ENCODE measurements at places on chromosomes 13 and 19.

DNA sequence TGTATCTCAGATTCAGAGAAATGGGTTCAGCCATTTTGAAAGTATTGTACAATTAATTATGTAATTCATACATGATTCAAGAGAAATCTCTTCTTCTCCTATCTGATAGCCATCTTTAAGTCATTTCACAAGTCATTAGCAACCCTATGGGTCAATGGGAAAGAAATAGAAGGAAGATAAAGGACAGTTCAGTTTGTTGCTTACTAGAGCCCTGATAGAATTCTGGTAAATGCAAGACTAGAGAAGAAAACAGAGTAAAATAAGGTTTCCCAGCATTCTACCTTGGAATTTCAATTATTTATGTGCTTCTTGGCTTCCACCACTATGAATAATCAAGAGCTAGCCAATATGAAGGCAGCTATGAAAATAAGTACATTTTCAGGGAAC lies 117.7 kb downstream of the LHFPL6 start:
- DNase-seq, result no peak

- no peak for DNase-seq
Observed at GRCh38 chr13:38602266-38602665, 84.6 kb upstream of the FREM2 start.

GRCh38 chr19:40688309-40688708 lies 2.1 kb downstream of the NUMBL start:
- DNase-seq, result no peak

DNA sequence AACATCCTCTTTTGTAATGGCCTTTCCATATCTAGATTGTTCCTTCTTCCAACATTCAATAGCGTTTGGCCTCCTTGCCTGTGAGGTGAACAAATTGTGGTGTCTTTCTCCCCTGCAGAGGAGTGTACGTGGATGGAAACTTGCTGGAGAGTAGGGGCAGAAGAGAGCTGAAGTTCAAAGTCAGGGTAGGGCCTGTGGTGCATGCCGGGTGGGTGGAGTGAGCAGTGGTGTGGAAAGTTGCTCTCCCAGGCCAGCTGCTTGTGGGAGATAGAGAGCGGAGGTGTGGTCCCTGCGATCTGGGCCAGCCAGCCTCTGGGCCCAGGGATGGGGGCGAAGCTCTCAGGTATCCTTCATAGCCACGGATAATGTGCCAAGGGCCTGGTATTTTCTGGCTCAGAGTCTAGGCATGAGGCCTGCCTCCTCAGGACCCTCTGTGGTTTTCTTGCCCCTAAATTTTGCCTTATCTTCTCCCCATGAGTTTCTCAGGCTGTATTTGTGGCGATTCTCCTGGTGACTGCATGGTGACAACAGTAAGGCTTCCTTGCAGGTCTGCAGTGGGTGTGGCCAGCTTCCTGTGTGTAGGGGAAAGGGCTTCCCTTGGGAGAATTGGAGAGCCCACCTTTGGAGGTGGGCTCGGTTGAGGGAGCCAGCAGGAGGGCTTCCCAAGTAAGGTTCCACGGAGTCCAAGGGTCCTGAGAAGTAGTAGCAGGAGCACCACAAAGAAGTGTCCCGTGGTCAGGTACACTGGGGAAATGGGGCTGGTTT lies 6.7 kb downstream of the RGCC start:
- DNase-seq, result no peak

- no peak for DNase-seq
Observed at GRCh38 chr13:91902291-91902690, 503.9 kb downstream of the GPC5 start.

DNA sequence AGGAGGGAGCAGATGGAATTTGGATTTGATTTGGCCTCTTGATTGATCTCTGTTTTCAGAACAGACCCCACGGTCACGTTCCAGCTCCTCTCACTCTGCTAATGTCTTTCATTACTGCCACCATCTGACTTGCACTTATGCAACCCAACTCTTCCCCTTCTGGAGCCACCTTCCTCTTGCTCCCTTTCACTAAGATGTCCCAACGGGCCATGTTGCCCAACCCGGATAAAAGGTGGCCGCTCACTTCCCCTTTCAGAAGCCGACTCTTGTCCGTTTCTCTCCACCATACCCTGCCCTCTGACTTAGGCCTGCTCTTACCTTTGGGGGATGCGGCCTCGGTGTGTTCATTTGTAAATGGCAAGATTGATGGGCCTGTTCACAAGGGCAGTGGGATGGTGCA lies 27.4 kb upstream of the CYP4F8 start:
- DNase-seq, result no peak

DNA sequence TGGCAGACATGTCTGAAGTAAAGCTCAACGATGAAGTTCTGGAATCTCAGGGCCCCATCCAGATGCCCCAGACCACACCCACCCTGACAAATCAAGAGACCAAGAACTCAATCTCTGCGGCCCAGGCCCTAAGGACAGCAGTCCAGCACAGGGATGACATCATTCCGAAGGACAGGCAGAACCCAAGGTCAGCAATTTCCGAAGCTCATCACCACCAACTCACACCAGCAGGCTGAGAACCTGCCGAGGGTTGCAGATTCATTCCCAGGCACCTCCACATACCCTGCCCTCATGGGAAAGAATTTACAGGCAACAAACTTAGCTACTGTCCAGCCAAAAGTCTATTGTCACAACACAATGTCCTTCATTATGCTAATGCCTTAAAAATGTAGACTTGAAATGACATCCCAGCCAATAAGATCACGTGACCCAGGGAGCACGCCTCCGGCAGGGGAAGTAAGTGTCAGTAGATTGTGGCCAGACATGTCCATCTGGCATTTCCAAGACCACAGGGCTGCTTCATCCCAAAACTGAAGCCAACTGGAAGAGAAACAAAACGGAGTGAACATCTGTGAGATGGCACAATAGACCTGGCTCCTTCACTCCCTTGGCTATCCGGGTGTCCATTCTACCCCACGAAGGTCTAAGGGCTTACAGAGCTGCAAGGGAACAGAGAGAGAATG lies 98.8 kb downstream of the CRYL1 start:
- no peak for DNase-seq

GRCh38 chr19:17681505-17682125 lies 6.5 kb downstream of the UNC13A start:
- DNase-seq, result peak; percentile 82

- DNase-seq, result peak; percentile 35
Observed at GRCh38 chr13:109628251-109628699, 158.1 kb downstream of the IRS2 start.

GRCh38 chr19:5563008-5563431 lies 4.7 kb downstream of the TINCR start:
- no peak for DNase-seq

GRCh38 chr19:18742324-18742723 lies 48.8 kb downstream of the COMP start:
- DNase-seq, result no peak

DNA sequence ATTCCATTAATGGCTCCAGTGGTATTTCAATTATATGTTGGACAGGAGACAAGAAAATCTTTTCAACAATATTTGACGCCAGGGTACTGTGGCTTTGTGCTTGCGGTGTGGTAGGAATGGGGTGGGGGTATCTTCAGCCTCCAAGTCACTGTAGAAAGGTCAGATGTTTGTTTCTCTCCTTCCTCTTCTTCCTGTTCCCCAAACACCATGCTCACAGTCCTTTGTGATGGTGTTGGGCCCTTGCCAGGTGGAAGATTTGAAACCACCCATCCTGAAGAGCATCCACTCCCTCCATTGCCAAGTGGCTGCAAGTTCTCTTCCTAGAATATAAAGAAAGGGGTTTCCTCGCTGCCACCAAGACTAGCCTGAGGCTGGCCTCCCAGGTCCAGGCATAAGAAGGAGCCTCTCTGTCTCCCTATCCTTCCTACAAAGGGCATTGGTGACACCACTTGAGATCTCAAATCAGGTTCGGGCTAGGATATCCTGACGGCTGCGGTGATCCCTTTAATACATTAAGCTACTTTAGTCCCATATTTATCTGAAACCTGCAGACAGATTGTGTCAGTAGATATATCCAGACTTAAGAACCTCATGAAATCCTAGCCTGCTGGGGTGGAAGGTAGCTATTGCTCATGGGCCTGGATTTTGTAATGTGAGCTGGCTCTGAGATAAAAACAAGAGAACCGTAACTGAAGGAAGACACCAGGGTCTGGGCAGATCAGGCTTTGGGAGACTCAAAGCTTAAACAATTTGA lies 64.3 kb upstream of the SIAH3 start:
- no peak for DNase-seq

DNA sequence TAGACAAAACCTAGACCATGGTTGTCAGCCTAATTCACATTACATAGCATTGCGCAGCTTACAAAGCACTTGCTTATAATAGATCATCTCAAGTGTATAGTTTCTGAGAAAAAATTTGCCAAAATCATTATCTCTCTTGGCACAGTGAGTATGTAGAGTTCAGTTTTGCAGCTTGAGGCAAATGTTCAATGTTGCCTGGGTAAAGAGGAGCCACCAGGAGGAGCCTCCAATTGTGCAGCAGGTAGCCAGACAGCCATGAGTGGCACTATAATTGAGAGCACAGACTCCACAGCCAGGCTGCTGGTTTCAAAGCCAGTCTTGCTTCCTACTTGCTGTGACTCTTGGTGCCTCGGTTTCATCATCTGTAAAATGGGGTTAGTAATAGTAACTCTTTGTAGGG lies 24.0 kb upstream of the OLFM4 start:
- DNase-seq, result no peak

DNA sequence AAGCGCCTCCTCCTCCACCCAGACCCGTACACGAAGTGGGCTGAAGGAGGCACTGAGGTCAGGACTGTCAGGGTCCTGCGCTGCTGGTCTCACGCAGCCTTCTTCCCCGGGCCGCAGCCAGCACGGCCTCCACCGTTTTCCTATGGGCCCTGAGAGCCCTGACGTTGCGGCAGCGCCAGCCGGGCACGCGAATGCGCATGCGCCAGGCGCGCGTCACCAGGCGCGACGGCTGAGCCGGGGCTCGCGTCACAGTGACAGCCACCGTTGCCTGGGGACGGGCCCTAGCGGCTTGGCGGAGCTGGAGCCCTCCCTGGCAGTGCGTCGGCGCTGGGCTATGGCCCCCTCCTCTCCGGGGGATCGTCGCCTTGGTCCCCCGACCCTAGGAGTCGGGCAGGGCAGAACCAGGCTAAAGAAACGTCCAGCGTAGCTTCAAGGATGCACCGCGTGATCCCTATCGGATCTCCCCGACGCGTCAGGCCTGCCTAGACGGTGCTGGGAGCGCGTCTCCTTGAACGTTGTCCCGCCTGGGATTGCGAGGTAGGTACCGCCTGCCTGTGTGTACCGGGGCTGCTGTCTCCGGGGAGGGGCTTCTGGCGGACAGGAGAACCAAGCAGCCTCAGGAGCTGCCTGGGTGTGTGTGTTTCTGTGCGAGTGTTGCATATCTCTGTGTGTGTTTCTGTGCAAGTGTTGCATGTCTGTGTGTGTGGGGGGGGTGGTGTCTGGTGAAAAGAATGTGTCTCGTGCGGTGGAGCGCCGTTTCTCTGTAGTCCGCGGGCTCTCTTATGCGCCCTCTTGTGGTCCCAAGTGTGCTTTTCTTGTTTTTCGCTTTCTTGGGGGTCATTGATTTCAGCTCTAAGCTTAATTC lies 43.2 kb downstream of the ZNF571 start:
- DNase-seq, result no peak

- DNase-seq, result no peak
Observed at GRCh38 chr19:35641515-35642151, at the start of gene ETV2. Gene ETV2, plus strand, starts transcription at chr19:35641745. Its CDS starts 716 bp downstream, at chr19:35642461.

DNA sequence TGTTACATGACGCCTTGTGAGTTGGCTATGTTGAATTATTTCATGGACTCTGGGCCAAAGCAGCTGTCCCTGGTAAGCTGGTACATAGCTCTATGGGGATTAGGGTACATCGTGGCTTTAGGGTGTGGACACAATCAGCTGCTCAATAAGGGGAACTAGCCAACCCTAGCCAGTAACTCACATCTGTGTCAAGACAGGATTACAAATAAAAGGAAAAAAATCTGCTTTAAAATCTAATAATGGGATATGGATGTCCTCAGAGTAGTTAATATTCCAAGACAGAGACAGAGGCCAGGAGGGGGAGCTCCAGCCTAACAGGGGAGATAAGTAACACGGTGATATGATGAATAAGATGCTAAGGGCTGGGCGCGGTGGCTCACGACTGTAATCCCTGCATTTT lies 21.1 kb upstream of the ZNF766 start:
- DNase-seq, result peak; percentile 84

GRCh38 chr13:110576070-110576394 lies 14.5 kb upstream of the RAB20 start:
- no peak for DNase-seq

GRCh38 chr19:3586127-3586626 lies 899 bp downstream of the GIPC3 start:
- DNase-seq, result no peak

GRCh38 chr19:14943601-14944000 lies 2.3 kb downstream of the OR7C2 start:
- DNase-seq, result no peak

DNA sequence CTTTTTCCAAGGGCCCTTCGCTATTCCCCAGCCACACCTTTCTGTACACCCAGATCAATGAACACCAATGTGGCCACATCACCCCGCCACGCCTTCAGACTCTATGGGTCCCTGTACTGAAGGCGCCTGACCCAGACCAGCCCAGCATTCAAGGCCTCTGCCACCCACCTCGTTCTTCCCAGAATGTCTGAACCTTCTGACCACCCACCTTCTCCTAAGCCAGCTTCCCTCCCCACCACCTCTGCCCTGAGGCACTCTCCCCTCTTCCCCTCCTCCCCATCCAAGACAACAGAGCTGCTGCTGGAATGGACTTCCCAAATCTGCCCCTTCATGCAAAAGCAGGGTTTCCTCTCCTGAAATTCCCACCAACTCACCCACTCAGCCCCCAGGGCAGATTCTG lies 3.3 kb upstream of the CEACAM20 start:
- no peak for DNase-seq

GRCh38 chr13:98237331-98237730 lies 60.3 kb upstream of the RNF113B start:
- DNase-seq, result no peak

GRCh38 chr13:87087741-87088140 lies 583.4 kb upstream of the SLITRK5 start:
- DNase-seq, result no peak

GRCh38 chr13:95509521-95510310 lies 42.8 kb upstream of the CLDN10 start:
- peak; percentile 29 for DNase-seq

DNA sequence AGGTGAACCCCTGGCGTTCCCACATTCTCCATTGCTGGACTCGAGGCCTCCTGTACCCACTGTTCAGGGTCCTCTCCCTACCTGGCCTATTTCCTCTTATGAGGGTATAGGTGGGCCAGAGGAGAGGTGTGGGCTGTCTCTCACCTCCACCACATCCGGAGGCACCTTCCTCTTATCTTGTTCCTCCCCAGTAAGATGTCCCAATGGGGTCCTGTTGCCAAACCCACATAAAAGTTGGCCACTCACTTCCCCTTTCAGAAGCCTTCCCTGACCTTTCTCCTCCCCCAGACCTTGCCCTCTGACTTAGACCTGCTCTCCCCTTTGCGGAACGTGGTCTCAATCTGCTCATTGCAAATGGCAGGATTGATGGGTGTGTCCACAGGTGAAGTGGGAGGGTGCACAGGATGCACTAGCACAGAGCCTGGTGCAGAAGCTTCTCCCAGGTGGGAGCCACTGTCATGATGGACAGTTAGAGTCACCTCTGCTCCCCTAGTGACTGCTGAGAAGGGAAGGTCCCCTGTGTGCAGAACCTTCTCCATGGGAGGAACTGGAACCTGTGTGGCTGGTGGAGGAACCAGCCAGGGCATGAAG lies 1.3 kb downstream of the CYP4F3 start:
- no peak for DNase-seq
